ENCODE measurements at places on chromosomes 4 and X.
A peak's percentile ranks its signal among the peaks of the same experiment; 100 is the strongest.

DNA sequence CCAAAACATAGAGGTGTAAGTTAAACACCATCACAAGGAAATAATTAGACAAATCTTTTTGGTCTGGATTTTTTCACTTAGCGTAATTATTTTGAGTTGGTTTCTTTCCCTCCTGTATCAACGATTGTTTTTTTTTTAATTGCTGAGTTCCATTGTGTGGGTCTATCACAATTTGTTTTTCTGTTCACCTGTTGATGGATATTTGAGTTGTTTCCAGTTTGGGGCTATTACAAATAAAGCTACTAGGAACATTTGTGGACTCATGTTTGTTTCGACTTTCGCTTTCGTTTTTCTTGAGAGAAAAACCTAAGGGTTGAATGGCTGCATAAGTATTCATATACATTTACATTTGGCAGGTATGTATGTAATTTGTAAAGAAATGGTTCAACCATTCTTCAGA is 20.4 kb upstream of the FBXW7 start:
- no peak for DNase-seq

DNA sequence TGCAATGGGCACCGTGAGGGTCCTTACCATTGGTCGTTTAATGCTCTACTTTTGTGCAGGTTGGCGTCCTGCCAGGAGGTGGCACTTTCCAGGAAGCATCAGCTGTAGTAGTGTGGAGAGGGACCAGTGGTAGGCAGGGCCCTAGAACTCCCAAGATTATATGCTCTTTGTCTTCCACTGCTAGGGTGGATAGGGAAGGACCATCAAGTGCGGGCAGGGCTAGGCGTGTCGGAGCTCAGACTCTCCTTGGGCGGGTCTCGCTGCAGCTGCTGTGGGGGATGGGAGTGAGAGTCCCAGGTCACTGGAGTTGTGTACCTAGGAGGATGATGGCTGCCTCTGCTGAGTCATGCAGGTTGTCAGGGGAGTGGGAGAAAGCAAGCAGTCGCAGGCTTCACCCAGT is 134.7 kb downstream of the KLF8 start:
- DNase-seq, result no peak

DNA sequence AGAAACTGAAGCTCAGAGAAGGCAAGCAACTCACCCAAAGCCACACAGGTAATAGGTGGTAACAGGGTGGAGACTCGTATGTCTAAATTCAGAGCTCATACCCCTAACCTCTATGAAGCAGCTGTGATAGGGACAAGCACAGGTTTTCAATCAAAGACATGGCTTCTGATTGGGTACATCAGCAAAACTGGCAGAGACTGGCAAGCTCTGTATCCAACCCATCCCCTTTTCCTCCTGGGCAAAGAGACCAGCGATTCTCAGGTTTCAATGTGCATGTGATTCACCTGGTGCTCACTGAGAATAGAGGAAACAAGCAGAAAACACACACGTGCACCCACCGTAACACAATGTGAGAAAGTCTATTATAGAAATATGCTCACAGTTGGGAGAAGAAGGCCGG is 153.0 kb downstream of the SMIM20 start:
- no peak for DNase-seq

DNA sequence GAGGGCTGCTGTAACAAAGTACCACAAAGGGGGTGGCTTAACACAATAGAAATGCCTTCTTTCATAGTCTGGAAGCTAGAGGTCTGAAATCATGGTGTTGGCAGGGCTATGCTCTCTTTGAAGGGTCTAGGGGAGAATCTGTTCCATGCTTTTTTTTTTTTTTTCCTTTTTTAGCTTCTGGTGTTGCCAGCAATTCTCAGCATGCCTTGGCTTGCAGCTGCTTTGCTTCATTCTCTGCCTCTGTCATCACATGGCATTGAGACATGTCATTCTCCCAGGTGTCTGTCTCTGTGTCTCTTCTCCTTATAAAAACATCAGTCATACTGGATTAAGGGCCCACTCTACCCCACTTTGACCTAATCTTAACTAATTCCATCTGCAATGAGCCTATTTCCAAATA is 78.6 kb upstream of the BOD1L1 start:
- no peak for DNase-seq

DNA sequence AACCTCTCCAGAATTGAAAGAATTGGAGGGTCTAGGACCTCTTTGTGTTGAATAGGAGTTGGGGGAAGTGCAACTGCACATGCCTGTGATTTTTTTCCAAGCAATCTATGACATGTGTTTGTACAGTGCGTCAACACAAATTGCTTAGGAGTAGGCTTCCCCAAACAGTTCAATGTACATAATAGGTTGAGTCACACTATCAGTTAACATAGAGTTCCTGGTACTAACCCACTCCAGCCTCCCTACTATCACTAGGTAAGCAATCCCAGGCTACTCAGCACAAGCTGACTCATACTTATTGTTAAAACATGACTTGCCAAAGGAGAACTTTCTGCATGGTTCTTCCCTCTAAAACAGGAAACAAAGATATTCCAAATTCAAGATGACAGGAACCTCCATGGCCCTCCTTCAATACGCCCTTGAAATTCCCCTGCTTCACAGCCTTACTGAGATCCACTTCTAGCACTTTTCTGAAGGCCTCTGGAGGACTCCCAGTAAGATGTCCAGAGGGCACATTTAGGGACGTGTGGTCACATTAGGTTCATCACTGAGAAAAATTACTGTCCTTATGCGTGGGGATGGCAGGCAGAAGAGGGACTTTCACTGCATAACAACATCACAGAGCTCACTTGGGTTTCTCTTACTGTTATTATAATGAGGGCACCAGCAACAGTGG is 8.4 kb upstream of the VSIG1 start:
- no peak for DNase-seq

GRCh38 chr4:101593666-101594065 is 196.9 kb upstream of the BANK1 start:
- DNase-seq, result no peak

DNA sequence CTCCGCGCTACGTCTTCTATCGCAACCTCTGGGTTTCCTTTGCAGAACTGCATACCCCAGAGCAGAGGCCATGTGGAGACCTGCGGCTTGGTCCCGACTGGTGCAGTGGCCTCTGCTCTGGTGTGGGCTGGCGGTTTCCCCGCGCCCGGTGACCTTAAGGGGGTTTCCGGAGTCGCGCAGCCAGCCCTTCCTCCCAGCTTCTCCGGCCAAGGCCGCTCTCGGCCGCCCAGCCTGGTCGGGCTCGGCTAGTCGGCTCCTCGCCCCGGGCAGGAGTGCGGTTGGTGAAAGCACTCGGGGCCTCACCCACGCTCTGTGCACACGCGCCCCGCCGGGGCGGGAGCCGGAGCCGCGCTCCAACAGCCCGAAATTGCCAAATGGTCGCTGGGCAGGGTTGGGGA is 84.9 kb downstream of the BCOR start:
- DNase-seq, result peak; percentile 54

- peak; percentile 56 for DNase-seq
These were observed 72.8 kb downstream of the SLC9A7 start for GRCh38 chrX:46686003-46686645.

- DNase-seq, result no peak
These were observed 179.5 kb downstream of the GABRB1 start for GRCh38 chr4:47210828-47211227.

DNA sequence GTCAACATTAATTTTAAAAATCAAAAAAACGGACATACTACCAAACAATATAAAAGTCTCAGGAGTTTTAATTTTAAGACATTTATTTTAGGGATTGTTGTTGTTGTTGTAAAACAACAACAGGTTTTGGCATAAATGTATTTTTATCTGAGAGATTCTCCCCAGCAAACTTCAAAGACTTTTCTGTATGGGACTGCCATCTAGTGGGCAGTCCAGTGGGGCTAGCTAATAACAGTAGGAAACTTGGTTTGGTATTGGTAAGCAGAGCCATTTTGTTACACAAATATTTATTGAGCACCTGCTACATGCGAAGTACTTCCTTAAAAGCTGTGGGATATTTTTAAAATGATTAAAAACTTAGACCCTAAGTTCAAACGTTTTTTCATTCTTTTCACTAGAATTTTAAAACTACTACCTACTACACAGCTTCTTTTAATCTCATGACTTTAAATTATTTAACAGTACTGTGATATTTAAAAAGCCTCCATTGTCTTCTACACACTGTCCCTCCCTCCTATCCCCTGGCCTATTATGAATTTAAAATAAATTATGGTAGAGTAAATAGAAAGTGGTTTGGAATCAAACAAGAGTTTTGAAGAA is 1028.4 kb upstream of the INTU start:
- peak; percentile 62 for DNase-seq

DNA sequence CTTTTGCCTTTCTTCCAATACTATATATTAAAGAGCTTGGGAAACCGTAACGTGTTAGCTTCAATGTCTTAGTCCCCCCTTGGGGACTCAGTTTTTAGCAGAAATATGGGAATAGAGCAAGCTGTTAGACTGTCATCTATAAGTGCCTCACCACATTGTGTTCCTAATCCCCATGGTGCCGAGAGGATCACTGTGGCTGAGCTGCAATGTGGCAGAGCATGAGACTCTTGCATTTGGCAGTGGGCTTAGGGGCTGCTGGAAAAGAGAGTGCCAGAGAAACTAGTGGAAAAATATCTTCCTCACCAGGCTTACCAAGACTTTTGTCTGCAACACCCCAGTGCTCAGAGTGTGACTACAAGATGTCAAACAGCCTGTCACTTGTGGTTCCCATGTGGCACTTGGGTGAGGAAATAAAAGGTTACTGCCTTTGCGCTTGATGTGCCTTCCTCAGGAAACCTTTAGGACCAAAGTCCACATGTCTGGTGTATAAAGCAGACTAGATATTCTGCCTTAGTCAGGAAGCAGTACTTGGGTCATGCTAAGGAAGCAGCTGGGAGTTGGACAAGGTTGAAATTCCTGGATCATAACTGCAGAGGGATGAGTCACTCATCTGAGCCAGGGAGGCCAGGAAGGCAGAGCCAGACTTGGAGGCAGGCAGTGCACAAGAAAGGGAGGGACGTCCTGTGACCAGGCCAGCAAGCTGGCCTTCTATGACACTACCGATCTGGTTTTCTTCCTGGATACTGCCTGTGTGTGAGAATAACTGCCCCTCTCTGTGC is 9.7 kb upstream of the MAGEA4 start:
- peak; percentile 89 for DNase-seq

DNA sequence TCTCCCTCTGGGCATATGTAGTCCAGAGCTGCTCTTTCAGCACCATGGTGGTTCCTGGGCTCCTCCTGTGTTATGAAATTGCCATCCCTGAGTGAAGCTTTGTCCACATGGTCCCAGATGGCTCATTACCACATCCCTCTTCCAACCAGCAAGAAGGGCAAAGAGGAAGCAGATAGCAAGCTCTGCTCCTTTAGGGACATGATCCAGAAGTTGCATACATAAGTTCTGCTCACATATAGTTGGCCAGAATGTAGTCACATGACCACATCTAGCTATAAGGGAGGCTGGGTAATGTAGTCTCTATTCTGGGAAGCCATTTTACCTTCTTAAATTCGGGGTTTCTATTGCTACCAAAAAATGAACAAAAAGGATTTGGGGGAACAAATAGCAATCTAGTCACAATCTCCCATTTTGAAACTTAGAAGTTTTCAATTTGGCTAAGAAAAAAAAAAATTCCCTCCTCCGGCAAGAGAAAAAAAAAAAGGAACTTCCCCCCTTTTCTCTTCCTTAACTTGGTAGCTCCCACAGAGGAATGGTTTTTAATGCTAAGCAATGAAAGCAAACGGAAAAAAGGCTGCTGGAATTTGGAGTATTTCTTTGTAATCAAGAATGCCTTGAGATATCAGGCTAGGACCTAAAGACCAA is 88.2 kb upstream of the USP9X start:
- peak; percentile 85 for DNase-seq

DNA sequence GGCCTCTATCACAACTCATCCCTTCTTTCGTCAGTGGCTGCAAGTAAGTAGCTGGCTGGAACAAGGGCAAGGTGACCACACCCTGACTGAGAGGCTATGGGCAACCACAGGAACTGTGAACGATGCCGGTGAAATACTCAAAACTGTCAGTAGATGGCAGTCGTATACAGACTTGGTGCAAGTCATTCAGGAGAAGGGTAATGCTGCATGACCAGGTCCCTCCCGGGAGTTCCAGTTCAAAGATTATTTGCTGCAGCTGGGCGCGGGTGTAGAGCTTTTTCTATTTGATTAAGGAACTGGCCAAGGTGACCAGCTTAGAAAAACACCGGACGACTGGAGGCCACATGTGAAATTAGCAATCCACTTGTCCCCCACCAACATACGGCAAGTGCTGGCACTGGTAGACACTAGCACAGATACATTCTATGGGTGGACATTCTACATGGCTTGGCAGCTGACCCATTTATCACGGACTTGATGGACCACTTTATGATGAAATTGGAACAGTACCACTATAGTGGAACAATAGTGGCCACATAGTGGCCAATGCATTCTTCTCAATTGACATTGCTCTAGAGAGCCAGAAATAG is 726.6 kb downstream of the TRAM1L1 start:
- peak; percentile 49 for DNase-seq

GRCh38 chr4:109994415-109994827 is 81.7 kb downstream of the EGF start:
- DNase-seq, result no peak

GRCh38 chr4:138959097-138959815 is 56.3 kb upstream of the NOCT start:
- peak; percentile 16 for DNase-seq

- no peak for DNase-seq
These were observed 257.9 kb downstream of the PCDH18 start for GRCh38 chr4:137274404-137274803.

DNA sequence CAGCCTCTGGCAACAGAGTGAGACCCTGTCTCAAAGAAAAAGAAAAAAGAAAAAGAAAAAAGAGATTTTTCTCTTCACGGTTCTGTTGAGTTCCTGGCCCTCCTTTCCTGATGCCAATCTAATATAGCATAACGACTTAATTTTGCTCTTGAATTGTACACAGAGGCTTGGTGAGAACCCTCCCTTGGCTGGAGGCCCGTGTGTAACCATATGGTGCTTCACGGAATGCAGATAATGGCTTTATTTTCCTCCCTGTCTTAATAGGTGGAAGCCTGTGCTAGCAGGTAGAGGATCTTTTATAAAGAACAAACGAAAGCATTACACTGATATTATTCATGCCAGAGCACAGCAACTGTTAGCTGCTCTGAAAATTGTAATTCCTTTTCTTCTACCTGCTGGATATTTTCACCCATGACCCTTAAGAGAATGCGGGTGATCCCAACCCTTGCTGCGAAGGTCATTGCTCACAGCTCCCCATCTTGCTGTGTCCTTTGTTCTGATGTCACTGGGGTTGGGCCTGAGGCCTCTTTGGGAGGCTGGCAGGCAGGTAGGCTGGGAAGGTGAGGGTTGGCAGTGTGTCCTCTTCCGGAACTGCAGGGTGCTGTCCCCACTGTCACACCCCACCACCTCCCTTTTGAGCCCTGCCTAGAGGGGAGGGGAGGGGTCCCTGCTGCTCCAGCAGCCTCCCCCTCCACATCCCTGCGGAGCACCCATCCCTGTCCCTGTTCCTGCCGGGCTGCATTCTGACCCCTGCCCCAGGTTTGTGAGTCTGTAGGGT is 83.8 kb upstream of the STOX2 start:
- DNase-seq, result no peak

- DNase-seq, result no peak
These were observed 330.5 kb upstream of the PRKX start for GRCh38 chrX:4043951-4044350.

- DNase-seq, result no peak
These were observed 321.1 kb downstream of the NKX6-1 start for GRCh38 chr4:84177831-84178542.

All from AG10803 (cell line).